Fibroblast of gingiva (primary cell): ENCODE measurements at places on chromosomes 16 and 17.
A peak's percentile ranks its signal among the peaks of the same experiment; 100 is the strongest.

DNA sequence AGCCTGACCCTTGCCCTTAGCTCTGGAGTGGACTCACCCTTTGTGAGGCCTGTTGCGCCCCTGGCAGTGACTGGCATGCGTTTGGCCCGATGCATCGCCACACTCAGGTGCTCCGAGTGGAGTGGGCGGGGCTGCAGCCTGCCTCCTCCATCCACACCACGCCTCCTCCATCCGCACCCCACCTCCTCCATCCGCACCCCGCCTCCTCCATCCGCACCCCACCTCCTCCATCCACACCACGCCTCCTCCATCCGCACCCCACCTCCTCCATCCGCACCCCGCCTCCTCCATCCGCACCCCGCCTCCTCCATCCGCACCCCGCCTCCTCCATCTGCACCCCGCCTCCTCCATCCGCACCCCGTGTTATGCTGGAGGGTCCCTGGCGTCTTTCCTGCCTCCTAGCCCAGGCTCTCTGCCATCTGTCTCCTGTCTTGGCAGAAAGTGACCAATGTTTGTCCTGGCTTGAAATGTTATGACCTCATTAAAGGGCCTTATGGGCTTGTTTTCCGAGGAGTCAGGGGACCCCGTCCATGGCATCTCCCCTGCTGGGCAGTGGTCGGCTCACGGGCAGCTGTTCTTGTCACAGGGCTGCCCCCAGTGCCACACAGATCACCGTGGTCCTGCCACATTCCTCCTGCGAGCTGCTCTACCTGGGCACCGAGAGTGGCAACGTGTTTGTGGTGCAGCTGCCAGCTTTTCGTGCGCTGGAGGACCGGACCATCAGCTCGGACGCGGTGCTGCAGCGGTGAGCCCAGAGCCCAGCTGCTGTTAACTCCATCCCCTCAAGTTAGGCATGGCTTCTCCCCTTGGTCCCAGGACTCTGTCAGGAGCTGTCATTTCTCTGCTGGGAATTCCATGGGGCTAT, 28.7 kb upstream of the MYO15B start:
- no peak for DNase-seq

DNA sequence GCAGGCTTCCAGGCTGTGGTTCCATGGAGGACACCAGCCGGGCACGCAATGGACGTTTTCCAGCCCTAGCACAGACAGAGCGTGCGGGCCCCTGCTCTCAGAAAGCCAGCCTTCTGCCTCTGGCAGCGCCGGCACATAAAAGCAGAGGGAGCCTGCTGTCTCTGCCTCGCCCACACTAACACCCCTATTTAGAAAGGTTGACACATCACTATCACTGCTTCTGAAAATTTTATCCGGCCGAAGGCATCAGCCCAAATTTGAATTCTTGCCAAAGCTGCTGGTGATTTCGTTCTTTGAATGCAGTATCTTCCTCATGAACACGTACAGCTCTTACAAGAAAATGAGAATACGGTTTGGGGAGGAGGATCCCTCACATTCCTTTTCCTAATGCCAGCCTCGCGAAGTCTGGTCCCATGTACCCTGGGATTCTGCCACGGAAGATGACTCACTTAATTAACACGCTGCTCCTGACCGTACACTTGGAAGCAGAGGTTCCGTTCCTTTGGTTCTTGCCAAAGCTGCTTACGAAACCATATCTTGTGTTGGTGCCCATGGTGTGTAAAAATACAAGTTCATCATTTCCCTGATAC, 1.3 kb upstream of the RAB11FIP3 start:
- DNase-seq: peak; percentile 99

- DNase-seq: no peak
These were observed 1.6 kb upstream of the KDM6B start for GRCh38 chr17:7832431-7832830.

- no peak for DNase-seq
These were observed 33.7 kb downstream of the GINS3 start for GRCh38 chr16:58425756-58426494.

- no peak for DNase-seq
These were observed 23.4 kb downstream of the C17orf67 start for GRCh38 chr17:56810343-56810742.

DNA sequence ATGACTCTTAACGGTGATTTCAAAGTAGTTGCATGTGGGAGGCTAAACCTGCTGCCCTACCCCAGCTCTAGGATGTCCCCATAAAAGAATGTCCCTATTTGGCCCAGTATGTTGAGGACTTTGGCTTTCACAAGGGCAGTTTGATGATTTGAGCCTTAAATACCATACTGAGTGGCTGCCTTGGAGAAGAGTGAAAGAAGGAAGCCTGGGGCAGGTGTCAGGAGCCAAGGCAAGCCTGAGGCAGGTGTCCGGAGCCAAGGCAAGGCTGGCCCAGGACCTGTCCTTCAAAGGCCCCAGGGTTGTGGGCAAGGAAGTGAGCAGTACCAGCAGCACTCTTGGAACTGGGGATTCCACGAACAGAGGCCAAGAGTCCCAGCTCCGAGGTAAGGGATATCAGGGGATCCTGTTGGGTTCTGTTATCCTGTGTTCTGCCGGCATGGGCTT, 18.6 kb downstream of the ST6GALNAC2 start:
- no peak for DNase-seq

GRCh38 chr17:79388556-79389295, 222.1 kb downstream of the RBFOX3 start:
- peak; percentile 19 for DNase-seq

DNA sequence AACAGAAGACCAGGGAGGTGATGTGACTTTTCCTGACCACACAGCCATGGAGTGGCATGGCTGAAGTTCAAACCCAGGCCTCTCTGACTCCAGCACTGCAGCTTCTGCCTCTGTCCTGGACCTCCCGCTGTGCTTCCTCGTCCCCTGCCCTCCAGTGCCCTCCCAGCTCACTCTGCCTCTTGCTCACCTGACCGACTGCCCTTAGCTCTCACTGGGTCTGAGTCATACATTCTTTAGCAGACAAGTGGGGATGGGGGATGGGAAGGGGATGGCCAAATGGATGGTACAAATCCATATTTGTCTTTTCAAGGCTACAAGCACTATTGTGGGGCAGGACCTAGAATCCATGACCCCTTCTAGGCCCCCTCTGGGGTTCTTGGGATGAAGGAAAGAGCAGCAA, 33.0 kb downstream of the PITPNM3 start:
- no peak for DNase-seq

GRCh38 chr16:82063456-82064082, 28.5 kb downstream of the HSD17B2 start:
- peak; percentile 36 for DNase-seq

GRCh38 chr16:82146556-82146955, 23.5 kb downstream of the MPHOSPH6 start:
- DNase-seq: no peak

GRCh38 chr17:37744961-37745800, at the start of gene HNF1B:
TSS of gene HNF1B (minus strand) at chr17:37745059. CDS start at chr17:37744884, 175 bp downstream.
- no peak for DNase-seq

DNA sequence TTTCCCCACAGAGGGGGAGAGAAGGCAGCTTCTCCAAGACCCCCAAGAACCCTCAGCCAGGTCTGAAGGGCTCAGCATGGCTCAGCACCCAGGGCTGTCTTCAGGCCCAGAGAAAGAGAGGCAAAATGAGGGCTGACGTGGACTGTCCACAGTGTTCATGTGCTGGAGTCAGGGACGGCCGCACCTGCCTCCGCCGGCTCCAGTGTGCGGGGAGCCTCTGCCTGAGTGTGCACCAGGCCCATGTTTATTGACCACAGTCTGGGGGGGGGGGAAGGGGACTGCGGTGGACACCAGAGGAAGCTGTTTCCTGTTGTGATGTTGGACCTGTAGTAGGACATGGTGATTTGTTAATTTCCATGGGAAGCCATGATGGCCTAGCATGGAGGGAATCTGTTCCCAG, 6.9 kb downstream of the MRM1 start:
- DNase-seq: no peak
